Endothelial cell of umbilical vein (primary cell): ENCODE measurements at places on chromosomes 3 and 15. TPM values are rescaled to one million over a fixed set of nuclear protein-coding genes. Genes with fewer than 3 reads are reported as not detected.

Gene HRH1
- 21.2 and 23.4 TPM in 2 replicates for polyA plus RNA-seq

Gene GRAMD2A
- polyA plus RNA-seq: 0.08 and 0.22 TPM in 2 replicates

Gene SQOR
- 11.3 and 12.9 TPM in 2 replicates for polyA plus RNA-seq

Gene AADACL2
- polyA plus RNA-seq: not detected in 2 replicates
